Caco-2 (cell line): ENCODE measurements at places on chromosomes 12 and 14. TPM values are rescaled to one million over a fixed set of nuclear protein-coding genes. Genes with fewer than 3 reads are reported as not detected.

The CEBPE gene
- not detected in 2 replicates for total RNA-seq

The TIGAR gene
- total RNA-seq, result 36.7 and 42.7 TPM in 2 replicates

The IL31 gene
- not detected in 2 replicates for total RNA-seq

The GPR137C gene
- total RNA-seq, result 1.9 and 2.9 TPM in 2 replicates

The IGFBP6 gene
- total RNA-seq, result 34.7 and 43.3 TPM in 2 replicates

The KRT71 gene
- total RNA-seq, result 1.2 and 1.5 TPM in 2 replicates
